HS-27A (cell line): ENCODE measurements at places on chromosomes 11 and 22.

GRCh38 chr11:79290761-79291160 lies 150.1 kb downstream of the TENM4 start:
- DNase-seq = no peak

- DNase-seq = no peak
These were observed 88.9 kb upstream of the DDI1 start for GRCh38 chr11:103947546-103947919.

GRCh38 chr11:18265949-18266348 lies at the start of gene SAA1:
SAA1 (plus strand) TSS chr11:18266264; CDS start chr11:18266888, 624 bp downstream.
- DNase-seq = no peak

DNA sequence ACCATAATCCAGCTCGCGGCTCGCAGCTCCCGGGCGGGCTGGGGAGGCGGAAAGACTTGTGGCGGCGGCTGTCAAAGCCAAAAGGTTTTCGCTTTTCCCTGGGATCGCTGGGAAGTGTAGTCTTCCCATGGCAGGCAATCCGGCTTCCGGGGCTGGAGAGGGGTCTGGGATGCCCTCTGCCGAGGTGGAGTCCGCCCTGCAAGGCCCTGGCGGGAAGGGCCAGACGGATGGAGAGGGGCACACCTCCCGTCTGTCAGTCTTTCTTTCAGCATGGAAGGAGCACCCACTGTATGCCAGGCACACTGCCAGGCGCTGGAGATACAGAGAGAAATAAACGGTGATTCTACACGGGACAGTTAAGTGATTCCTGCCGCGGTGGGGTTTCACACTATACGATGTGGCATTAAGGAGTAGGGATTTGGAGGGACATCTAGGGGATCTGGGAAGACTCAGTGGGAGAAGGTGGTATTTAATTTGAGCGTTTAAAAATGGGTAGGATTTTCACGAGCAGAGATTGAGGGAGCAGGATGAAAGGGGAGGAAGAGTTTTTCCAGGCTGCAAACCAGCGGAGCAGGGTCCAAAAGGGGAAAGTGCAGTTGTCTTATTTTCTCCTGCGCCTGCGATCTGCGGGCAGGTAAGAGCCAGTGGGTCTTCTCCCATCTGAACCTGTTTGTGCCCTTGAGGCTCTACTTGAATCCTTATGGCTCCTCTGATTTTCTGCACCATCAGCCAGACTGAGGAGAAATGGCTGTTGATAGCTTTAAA lies at the start of gene BACE1:
BACE1 (minus strand) TSS at position 60 of the 765 bp plus-strand sequence. CDS start 461 bp downstream, outside the sequence.
- DNase-seq = peak; percentile 48

DNA sequence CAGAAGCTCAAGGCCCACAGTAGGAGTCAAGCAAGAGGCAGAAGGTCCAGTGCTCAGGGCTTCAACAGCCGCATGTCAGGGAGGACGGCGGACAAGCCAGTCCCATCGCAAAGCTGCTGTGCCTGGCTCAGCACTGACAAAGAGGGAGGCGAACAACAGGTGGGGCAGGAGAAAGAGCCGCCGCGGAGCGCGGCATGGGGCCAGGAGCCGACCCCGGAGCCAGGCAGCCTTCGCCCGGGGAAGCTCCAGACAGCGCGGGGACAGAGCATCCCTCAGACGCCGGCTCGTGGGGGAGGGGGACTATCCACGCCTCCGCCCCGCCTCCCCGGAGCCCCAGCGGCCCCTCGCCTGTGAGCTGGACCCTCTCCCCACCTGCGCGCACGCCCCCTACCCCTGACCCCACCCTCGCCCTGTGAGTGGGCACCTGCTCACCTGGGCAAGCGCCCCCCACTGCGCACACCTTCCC lies 369 bp downstream of the DHCR7 start:
- DNase-seq = no peak

GRCh38 chr22:21754523-21754922 lies 18.9 kb upstream of the YPEL1 start:
- no peak for DNase-seq

- no peak for DNase-seq
These were observed 14.0 kb downstream of the C11orf42 start for GRCh38 chr11:6219359-6219758.

DNA sequence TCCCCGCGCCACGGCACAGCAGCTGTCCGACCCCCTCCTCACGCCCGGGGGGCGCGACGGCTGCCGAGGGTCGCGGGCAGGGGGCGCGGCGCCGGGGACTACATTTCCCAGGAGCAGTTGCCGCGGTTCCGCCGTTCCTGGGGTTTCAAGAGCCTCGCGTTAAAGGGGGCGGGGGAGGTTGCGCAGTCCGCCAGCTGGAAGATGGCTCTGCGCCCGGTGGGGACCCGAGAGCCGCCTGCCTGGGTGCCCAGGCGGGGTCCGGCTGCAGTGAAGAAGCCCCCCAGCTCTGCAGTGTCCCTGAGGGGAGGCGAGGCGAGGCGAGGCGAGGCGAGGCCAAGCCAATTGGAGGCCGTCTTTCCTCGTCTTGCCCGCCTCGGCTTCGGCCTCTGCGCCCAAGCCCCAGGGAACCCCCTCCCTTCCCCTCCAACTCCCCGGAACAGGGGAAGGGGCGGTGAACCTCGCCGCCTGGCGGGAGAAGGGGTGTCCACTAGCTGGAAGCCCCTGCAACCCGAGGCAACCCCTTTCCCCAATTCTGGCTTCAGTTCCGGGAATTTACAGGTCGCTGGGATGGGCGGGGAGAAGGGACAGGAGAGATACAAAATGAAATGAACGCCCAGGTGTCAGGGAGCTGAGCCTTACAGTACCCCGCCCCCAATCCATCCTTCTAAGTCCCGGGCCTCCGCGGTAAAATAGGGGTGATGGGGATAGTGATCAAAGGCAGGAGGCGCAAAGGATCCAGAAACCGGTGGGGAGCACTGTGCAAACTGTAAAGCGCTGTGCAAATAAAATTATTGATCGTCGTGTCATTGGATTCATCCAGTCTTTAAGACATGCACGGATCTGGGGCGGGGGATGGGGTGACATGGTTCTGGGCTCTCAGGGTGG lies 5.2 kb upstream of the GCAT start:
- no peak for DNase-seq

DNA sequence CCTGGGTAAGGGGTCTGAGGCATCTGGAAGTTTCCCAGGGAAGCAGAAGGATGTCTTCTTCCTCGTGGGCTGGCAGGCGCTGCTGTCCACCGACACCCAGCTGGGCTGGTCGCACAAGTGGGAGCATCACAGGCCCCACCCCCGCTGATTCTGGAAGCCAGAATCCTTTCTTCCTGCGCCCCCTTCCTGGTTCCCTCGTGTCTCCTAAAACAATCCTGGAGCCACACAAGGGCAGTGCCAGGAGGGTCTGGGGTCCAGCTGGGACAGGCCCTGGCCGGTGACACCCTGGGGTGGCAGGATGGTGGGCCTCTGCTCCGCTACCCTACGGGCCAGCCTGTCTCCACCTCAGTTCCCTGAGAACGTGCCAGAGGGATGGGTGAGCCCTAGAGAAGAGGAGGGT lies 4.2 kb downstream of the LSP1 start:
- no peak for DNase-seq

- no peak for DNase-seq
These were observed 8.5 kb downstream of the PIM3 start for GRCh38 chr22:49968831-49969661.

DNA sequence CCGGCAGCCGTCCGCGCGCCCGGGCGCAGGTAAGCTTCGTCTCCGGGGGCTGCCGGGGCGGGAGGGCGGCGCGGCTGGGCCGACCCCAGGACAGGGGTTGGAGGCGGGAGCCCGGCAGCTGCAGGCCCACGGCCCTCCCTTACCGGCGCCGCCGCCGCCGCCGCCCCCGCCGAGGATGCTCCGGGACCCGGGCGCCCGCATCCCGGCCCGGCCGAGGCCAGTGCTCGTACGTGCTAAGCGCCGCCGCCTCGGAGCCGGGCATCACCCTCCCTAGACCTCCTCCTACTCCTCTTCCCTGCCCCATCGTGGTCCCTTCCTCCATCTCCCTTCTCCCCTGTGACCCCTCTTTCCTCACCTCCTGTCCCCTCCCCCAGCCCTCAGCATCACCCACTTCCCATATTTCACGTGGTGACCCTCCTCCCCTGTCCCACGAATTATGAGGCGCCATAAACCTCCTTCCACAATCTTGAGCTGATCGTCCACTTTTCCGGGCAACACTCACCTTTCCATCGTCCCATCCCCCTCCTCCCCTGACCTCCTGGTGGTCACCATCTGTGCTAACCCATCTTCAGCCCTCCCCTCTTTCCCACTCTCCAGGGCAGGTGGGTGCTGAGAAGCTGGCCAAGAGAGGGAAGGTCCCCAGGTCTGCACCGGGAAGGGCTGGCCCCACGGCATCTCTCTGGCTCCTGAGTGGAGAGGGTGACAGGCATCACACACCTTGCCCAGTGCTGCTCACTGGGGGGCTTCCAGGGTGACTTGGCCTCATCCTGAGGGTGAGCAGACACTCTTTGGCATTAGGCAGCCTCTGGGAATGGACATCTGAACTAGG lies 612 bp downstream of the ASPHD2 start:
- DNase-seq = no peak

- no peak for DNase-seq
These were observed 559.9 kb downstream of the MN1 start for GRCh38 chr22:27241430-27242321.

- no peak for DNase-seq
These were observed 722.6 kb upstream of the TENM4 start for GRCh38 chr11:80163441-80163840.

- DNase-seq = no peak
These were observed 63.6 kb downstream of the NFAM1 start for GRCh38 chr22:42368379-42369249.

GRCh38 chr11:119196833-119197483 lies 9.2 kb upstream of the CBL start:
- DNase-seq = no peak

DNA sequence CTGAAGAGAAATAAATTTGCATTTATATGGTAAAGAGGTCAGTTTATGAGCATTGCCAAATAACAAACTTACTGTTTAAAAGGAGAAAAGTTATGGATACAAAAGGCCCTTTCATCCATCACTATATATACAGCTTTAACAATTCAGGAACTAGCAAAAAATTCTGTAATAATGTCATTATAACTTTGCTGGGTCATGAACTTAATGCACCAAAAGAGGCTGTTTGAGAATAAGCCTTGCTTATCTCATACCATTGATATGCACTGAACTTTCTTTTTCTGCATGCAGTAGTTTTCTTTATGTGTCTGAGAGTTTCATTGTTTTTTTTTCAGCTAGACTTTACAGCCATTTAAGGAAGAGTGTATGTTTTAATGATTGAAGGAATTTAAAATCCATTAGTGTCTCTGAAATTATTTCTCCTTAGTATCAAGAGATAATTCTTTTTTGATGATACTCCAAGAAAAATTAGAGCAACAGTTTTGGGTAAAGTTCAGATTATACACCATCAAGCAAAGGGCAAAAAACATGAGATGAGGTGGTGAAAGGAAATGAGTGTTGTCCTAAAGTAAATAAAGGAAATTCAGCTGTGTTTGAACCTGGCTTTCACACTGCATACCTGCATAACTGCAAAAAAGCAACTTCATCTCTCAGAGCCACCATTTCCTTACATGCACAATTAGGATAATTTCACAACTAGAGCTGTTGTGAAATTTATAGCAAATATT lies 188.2 kb upstream of the ANO3 start:
- DNase-seq = no peak

DNA sequence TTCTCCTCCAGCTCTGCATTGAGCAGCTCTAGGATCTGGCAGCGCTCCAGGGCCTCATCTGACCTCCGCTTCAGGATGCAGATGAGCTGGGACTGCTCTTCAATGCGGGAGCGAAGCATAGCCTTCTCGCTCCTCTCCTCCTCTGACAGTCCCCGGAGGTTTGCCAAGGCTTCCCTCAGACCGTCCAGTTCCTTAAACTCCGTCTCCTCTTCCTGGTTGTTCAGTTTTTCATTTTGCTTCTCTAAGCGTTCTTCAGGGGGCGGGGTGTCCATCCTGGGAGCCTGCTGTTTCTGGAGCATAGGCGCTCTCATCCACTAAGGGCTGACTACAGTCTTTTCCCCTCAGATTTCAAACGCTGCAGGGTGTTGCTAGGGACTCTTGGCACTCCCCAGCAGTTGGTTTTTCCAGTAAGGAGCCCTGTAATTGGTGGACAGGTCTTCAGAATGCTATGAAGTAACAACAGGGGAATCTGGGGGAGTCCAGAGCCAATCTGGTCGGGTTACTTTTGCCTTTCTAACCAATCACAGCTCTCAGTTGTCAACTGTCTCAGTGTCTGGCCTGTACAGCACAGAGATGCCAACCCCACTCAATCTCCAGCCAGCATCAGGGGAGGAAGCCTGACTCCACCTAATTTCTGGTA lies at the start of gene CCDC89:
CCDC89 (minus strand) TSS at position 376 of the 640 bp plus-strand sequence; CDS start at position 311, 65 bp downstream.
- DNase-seq = no peak

DNA sequence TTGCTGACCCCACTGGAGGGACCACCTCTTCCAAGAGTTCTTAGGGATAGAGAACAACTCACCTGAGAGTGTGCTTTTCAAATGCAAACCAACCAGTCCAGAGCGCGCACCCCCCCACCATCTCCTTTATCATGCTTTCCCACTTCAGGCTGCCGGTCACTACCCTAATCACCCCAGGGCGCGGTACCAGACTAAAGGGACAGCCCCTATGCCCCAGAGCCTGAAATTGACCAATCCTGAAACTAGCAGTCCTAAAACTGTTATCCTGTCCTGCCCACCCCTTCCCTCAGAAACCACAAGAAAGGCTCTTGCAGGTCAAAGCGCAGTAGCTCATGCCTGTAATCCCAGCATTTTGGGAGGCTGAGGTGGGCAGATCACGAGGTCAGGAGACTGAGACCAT lies 37.0 kb downstream of the NEAT1 start:
- no peak for DNase-seq

DNA sequence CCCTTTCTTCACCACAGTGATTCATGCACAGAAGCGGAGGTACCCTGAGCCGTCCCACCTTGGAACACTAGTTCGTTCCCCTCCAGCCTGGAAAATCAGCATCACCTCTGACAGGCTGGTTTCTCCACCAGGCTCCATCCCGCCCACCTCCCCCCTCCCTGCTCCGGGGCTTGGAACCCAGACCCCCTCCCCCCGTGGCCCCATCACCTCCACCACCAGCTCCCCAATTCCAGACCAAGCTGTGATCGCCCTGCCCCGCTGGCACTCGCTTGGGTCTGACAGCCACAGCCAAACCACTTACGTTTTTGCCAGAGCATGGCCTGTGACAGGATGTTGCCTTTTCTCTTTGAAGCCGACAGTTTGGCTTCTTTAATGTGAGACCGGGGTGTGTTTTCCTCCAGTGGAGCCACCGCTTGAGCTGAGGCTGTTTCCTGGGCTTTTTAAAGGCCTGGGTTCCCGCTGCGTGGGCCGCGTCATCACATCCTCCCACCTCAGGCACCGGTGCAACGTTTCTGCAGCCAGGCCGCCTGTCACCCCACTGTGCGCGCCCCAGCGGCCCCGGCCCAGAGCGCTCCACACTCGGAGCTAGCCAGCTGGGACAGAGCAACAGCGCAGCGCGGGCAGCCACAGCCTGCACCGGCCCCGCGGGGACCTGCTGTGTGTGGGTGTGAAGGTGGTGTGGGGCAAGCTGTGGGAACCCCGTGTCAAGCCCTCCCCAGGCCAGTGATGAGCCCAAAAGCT lies at the start of gene POU2AF1:
POU2AF1 (minus strand) TSS at position 415 of the 741 bp plus-strand sequence; CDS start at position 317, 98 bp downstream.
- no peak for DNase-seq
